ENCODE measurements at places on chromosomes 5 and 9. TPM values are rescaled to one million over a fixed set of nuclear protein-coding genes. Genes with fewer than 3 reads are reported as not detected.

GRCh38 chr5:104859437-104859836 is 1296.8 kb upstream of the NUDT12 start:
- no peaks in the 10 kb centered on the region for H3K27me3 ChIP-seq
- no peak overlapping the region for H3K4me3 ChIP-seq

DNA sequence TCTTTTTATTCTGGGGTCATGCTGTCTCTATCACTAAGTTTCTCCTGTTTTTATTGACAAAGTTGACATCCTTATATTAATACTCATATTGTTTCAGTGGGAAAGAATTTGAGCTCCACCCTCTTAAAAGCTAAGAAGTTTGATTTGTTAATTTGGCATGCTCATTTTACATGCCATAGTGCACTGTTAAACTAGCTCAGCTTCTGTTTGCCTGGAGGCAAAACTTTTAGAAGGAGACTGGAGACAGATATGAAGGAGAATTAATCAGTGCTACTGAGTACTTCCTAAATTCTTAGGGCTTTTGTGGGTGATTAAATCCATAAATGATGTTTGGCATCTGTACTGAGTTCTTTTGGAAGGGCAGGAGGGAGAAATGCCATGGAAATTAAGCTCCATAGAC is 138.9 kb downstream of the NTRK2 start:
- H3K4me1 ChIP-seq = peaks cover 20% of the 10 kb centered on the region
- no peak overlapping the region for H3K27ac ChIP-seq
- H3K4me3 ChIP-seq = no peak overlapping the region
- no peak for DNase-seq
- peaks cover 3% of the 10 kb centered on the region for H3K36me3 ChIP-seq

GRCh38 chr9:109488351-109488750 is 9.8 kb downstream of the PTPN3 start:
- H3K27ac ChIP-seq = no peak overlapping the region
- DNase-seq = no peak
- H3K4me1 ChIP-seq = peaks cover under 1% of the 10 kb centered on the region
- no peak overlapping the region for H3K4me3 ChIP-seq
- peaks cover 15% of the 10 kb centered on the region for H3K36me3 ChIP-seq

- H3K27me3 ChIP-seq = peaks cover 4% of the 10 kb centered on the region
- no peaks in the 10 kb centered on the region for H3K36me3 ChIP-seq
- no peaks in the 10 kb centered on the region for H3K4me1 ChIP-seq
- H3K4me3 ChIP-seq = no peak overlapping the region
Measured at GRCh38 chr5:174251305-174252000, 205.9 kb downstream of the NSG2 start.

DNA sequence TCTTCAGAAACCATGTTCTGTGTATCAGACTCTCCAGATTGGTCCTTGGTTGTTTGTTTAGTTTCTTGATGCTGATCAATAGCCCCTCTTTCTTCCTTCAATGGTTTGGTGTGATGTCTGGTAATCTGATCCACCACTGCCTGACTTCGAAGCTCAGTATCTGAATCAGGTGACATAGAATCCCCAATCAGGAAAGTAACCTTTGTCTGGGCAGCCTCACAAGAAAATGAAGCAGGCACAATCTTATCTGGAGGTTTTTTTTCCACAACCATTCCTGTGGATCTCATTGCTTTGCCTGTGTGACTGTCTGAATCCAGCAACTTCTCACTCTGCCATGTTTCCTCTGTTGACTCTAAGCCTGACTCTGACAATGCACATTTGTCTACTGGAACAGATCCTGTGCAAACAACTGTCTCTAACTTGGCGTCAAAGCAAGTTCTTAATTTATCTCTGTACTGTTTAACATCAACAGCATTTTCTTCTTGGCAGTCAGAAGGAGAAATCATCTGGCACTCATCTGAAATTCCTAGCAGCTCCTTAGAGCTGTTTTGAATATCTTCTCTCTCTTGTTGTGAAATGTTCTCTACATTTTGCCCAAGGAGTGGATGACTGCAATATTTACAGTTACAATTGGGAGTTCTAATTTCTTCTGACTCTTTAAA is 37.1 kb upstream of the RAPGEF6 start:
- H3K4me3 ChIP-seq = no peak overlapping the region
- peaks cover 34% of the 10 kb centered on the region for H3K4me1 ChIP-seq
- H3K27ac ChIP-seq = peak overlapping the region; percentile 58
- DNase-seq = no peak

GRCh38 chr5:39758426-39758825 is 333.6 kb upstream of the DAB2 start:
- DNase-seq = no peak
- no peak overlapping the region for H3K4me3 ChIP-seq
- peaks cover 70% of the 10 kb centered on the region for H3K4me1 ChIP-seq
- peak overlapping the region; percentile 88 for H3K27ac ChIP-seq
- H3K36me3 ChIP-seq = no peaks in the 10 kb centered on the region

DNA sequence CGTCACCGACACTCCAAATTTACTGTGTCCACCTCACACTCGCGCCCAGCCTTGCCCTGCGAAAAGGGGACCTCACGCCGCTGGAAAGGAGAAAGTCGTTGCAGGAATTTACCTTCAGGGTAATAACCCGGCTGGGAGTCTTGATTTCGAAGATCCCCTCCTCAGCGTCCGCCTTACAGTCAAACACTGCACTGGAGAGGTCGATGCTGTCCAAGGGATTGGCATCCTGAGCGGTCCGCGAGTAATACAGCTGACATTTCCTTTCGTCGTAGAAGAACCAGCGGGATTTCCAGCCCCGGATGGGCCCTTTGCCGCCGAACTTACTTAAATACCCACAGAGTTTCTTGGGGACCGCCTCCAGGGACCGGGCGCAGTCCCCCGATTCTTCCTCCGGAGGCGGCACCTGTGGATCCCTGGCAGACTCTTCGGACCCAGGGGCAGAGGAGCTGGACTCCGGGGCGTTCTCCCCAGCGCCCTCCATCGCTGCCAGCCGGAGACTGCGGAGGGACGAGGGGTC is 330 bp downstream of the TBC1D2 start:
- no peaks in the 10 kb centered on the region for H3K27me3 ChIP-seq
- peak overlapping the region; percentile 89 for H3K4me3 ChIP-seq
- peak overlapping the region; percentile 98 for H3K27ac ChIP-seq
- peaks cover 5% of the 10 kb centered on the region for H3K36me3 ChIP-seq
- peaks cover 58% of the 10 kb centered on the region for H3K4me1 ChIP-seq

DNA sequence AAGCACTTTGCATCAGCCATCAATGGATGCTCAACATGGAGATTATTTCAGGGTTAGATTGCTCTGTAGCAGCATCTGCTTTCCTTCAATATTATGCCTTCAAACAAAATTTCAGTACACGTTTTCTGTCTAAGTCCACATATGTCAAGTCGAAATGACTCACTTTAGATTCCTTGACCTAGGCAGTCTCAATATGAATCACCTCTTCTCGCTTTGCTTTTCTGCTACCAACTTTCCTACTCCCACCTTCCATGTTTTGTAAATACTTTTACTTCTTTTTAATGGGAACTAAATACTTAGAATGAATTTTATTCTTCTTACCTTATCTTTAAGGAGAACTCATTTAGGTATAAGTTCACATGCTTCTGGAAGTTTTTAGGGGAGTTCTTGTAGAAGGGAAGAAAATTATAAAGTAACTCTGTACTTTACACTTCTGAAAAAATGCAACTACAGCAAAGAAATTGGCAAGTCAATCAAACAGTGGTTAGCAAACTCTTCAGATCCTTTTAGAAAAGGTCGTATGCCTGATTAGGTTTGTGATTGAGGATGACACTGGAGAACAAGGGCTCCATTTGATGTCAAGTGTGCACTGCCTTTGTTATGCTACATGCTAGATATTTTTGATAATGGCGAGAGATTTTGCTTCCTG is 478.5 kb upstream of the SMARCA2 start:
- DNase-seq = no peak
- H3K36me3 ChIP-seq = no peaks in the 10 kb centered on the region
- H3K27ac ChIP-seq = no peak overlapping the region
- no peaks in the 10 kb centered on the region for H3K4me1 ChIP-seq

The TTC23L gene
- 1.0 TPM for total RNA-seq

All from chondrocyte (in vitro differentiated cells).